Esophagus squamous epithelium (tissue), 5 donors: ENCODE measurements at places on chromosomes 7 and 10.

DNA sequence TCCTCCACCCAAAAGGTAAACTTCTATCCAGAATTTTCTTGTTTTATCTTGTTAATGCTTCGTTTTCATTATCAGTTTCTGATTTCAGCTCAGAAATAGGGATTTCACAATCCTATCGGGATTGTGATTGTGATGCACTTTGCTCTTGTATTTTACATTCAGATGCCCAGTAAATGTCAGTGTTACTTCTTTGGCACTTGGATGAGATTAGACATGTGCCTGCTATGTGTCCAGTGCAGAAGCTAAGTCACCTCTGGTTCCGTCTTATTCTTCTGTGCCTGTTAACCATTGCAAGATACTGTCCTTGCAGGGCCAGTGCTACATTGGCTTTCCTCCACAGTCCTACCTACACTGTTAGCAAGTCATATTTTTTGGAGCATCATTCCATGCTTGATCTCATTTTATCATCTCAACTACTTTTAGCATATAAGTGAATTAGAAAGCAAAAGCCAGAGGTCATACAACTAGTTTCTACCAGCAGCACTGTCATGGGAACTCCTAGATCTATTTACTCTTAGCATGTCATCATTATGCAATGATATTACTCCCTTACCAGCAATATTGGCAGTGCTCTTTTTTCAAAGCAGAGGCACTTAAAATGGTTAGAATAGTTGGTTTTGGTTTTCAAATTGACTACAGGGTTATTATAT, 26.7 kb downstream of the ZNF277 start:
- no peak for DNase-seq

DNA sequence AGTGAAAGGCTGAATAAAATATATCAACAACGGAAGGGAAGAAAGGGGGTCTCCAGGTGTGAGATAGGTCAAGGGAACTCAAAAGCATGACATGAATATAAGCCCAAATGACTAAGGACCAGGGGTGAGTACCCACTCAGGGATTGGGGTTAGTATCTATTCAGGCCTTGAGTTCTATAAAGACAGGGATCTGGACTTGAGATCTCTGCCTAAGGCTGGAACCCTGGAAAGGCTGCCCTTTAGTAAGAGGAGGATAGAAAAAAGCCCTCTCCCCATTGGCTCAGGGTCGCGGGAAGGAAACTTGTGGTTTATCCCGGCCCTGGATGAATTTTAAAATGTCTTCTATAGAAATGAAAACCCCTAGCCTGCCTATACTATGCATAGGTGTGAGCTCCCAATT, 2.4 kb upstream of the ITPRIP start:
- DNase-seq, result no peak

- no peak for DNase-seq
Measured at GRCh38 chr10:73529089-73529832, 33.4 kb upstream of the PPP3CB start.

GRCh38 chr10:93071177-93071472, 2.6 kb upstream of the CYP26A1 start:
- no peak for DNase-seq

DNA sequence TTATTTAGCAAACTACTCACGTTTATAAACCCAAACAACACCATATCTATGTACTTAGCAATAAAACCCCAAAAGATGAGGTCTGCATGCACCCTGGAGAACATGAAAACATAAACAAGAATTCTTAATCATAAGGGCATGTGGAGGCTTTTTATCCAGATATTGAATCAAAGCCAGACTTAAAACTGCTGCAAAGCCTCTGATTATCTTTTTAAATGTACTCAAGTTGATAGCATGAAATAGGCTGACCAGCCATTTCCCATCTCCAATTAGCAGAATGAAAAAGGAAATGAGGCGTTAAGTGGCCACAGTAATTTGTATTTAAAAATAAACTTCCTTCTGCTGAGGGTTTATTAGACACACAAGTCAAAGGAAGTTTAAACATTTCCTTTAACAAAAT, 48.3 kb downstream of the ITIH5 start:
- no peak for DNase-seq
